Activated CD4-positive, alpha-beta T cell treated with anti-CD3 and anti-CD28 coated beads, Interleukin-2, amount 50 U/mL, for 16 hours (primary cell): ENCODE measurements at places on chromosomes 7 and 10.

GRCh38 chr7:38178695-38179344, 775 bp downstream of the STARD3NL start:
- DNase-seq = no peak

DNA sequence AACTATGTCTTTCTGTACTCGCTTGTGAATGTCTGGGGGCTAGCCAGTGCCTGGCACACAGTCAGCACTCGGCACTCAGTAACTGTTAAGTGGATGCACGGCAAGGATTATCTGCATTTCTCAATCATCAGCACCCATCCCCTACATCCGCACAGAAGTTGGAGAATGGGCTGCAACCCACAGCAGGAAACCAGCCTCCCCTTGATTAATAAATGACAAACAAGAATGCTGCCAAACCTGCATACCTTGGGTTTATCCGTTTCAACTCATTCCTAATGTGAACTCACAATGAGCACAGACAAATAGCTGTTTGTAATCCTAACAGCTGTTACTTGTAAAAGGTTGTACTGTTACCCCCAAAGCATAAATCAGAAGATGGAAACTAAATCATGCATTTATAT, 28.9 kb downstream of the PPP1R3C start:
- no peak for DNase-seq

GRCh38 chr10:70494536-70494935, 16.0 kb downstream of the PALD1 start:
- DNase-seq = peak; percentile 27

DNA sequence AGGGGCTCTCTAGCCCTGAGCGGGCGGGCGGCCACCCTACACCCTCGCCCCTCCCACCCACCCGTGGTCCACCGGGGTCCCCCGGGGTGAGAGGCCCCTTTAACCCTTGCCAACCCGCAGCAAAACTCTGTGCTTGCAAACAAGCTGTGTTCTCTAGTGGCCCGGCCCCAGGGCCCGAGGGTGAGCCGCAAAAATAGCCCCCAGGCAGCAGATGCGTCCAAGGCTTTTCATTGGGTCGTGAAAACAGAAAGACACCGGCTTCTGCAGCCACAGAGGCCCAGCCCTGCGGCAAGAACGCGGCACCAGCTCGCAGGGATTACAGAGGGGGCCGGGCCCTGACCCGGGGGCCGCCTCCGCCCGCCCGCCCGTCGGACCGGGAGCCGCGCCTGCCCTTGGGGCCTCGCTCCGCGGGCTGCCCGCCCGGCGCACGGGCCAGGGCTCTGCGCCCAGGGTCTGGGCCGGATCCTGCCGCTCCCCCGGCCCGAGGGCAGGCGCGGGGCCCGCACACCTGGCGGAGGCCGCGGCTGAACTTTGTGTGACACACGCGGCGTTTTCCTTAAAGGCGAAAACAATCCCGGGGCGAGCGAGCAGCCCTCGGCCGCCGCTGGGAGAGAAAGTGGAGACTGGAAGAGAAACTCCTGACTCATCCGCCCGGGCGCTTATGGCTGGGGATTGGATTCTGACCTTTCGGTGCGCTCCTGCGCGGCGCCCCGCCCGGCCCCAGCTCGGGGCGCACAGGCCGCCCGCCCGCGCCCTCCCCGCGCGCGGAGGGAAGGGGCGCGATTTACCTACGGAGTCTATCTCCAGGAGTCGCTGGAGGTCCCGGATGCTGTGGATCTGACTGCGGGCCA, 2.8 kb downstream of the PDGFA start:
- no peak for DNase-seq

- peak; percentile 0 for DNase-seq
These were observed 7.1 kb upstream of the SEMA3E start for GRCh38 chr7:83655951-83656556.

- no peak for DNase-seq
These were observed 55.3 kb upstream of the NCAPG2 start for GRCh38 chr7:158759749-158760444.

DNA sequence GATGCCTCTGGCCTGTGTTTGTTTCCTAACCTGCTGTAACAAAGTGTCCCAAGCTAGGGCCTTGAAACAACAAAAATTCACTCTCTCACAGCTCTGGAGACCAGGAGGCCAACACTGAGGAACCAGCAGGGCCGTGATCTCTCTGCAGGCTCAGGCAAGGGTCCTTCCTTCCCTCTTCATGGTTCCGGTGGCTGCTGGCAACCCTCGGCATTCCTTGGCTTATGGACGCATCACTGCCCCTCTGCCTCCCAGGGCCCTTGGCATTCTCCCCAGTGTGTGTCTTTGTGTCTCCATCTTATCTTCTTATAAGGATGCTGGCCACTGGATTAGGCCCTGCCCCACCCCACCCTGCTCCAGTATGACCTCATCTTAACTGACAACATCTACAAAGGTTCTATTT, 17.0 kb downstream of the CNPY1 start:
- no peak for DNase-seq
